ENCODE measurements at places on chromosomes 5 and 9. TPM values are rescaled to one million over a fixed set of nuclear protein-coding genes. Genes with fewer than 3 reads are reported as not detected.

DNA sequence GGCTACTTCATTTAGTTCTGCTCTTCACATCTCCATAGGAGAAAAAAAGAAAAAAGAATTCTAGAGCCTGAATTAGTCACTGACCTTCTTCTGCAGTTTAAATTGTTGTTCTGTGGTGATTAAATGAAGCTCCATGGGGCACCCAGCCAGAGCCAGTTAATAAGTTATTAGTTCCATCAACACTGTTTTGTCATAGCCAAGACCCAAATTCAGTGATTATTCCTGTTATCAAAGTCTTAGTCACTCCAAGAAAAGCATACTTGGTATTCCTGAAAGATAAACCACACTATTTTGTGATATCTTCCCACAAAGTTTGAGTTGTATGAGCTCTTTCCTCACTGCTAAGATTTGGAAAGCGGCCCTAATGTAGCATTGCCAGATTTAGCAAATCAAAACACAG lies 134.8 kb upstream of the RGMB start:
- no peak for DNase-seq

The HDHD3 gene
- 70.3 TPM for total RNA-seq

DNA sequence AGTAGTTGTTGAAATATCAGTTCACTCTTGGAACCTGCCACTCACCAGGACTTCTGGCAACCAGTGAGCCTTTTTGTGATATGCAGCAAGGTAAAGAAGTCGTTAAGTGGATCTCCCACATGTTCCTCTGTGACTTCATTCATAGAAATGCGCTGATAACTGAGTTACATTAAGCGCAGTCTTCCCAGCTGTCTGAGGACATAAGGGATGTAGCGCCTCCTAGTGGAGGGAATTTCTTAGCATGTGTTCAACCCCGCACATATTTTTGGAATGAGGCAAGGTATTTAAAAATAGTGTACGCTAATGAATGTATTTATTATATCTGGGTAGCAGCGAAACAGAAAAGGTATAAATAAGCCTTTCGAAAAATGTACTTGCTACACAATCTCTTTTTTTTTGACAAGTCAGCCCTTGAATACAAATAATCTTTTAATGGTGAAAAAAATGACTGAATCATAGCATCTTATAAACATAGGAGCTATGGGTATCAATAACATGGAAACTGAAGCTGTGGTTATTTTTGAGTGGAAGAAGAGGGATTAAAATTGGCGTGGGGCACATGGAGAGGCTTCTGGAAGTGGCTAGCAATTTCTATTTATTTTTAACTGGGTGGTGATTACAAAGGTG lies 38.0 kb downstream of the PALM2AKAP2 start:
- peak; percentile 71 for DNase-seq

GRCh38 chr5:123561230-123561629 lies 49.3 kb downstream of the CSNK1G3 start:
- DNase-seq = no peak

- peak; percentile 48 for DNase-seq
Observed at GRCh38 chr9:136835932-136836904, 6.1 kb upstream of the AJM1 start.

DNA sequence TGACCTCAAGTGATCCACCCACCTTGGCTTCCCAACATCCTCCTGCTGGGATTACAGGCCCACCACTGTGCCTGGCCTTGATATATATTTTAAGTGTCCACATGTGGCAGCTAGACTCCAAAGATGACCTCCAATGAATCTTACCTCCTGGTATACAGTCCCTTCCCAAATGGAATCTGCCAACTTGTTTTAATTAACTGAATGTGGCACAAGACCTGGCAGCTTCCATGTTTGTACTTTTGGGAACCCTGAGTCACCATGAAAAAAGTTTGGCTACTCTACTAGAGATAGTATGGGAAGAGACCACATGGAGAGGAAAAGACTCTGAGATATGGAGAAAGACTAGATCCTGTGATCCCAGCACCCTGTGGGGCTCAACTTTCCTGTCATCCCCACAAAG lies 42.5 kb downstream of the CCL28 start:
- no peak for DNase-seq

The PCA3 gene
- 0.12 TPM for total RNA-seq

GRCh38 chr5:57437976-57438805 lies 44.4 kb downstream of the ACTBL2 start:
- no peak for DNase-seq

The NUTM2G gene
- total RNA-seq = not detected

GRCh38 chr5:5585751-5586341 lies 163.4 kb downstream of the ICE1 start:
- DNase-seq = no peak

The PCDH12 gene
- 1.9 TPM for total RNA-seq

The CDO1 gene
- 158 TPM for total RNA-seq

GRCh38 chr9:133171161-133171961 lies 7.6 kb upstream of the GBGT1 start:
- DNase-seq = no peak

The TOPORS gene
- 8.2 TPM for total RNA-seq

The MARVELD2 gene
- 21.6 TPM for total RNA-seq

- DNase-seq = no peak
Observed at GRCh38 chr9:137069508-137070091, 757 bp downstream of the SAPCD2 start.

GRCh38 chr9:133322701-133323100 lies 13.3 kb downstream of the SURF6 start:
- no peak for DNase-seq

GRCh38 chr5:115098041-115098702 lies 71.5 kb downstream of the TRIM36 start:
- DNase-seq = no peak

GRCh38 chr9:35518981-35519679 lies 29.2 kb downstream of the RUSC2 start:
- DNase-seq = no peak

GRCh38 chr9:113427629-113428028 lies 17.1 kb downstream of the C9orf43 start:
- no peak for DNase-seq

The MAP1B gene
- total RNA-seq = 5.8 TPM

The SPIN1 gene
- total RNA-seq = 21.2 TPM

DNA sequence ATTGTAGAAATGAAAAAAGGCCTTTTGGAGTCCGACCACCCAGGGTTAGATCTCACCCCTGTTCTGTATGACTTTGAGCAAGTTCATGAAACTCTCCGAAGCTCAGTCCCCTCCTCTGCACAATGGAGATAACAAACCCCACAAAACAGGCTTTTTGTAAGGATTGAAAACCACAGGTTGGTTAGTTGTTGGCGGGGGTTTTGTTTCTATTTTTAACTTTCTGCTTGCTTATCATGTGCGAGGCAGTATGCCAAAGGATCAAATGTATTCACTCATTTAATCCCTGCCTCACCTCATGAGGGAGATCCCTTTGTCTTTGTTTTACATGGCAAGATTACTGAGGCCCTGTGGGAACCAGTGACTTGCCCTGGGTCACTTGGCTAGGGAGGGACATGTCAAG lies 539.1 kb downstream of the CDK5RAP2 start:
- DNase-seq = no peak

The ARHGEF28 gene
- total RNA-seq = 3.0 TPM

GRCh38 chr9:26325444-26325829 lies 567.2 kb downstream of the CAAP1 start:
- DNase-seq = no peak

The SOHLH1 gene
- not detected for total RNA-seq

DNA sequence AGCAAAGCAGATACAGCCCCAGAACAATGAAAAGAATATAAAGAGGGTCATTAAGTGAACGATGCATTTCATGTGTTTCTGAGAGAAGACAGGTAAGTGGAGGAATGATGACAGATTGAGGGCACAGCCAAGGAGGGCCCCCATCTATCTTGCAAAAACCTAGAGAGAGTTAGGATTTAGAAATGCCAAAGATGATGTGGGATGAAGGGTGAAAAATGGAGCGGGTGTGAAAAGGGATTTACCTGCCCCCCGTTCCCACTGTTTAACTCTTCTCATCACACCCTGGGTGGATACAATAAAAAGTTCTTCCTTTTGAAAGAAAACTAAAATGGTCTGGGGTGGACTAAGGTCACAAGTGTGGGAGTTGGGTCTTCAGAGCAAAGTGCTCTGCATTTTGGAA lies 18.5 kb upstream of the PPP2R2B start:
- no peak for DNase-seq

DNA sequence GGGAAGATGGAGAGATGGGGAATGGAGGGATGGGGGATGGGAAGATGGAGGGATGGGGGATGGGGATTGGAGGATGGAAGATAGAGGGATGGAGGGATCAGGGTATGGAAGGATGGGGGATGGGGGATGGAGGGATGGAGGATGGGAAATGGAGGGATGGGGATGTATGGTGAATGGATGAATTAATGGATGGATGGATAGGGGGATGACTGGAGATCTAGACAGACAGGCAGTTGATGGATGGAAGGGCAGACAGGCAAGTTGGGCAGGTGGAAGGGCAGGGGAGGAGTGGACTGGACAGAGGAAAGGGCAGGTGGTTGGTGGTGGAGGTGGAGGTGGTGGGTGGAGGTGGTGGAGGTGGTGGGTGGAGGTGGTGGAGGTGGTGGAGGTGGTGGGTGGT lies 167.2 kb downstream of the C9orf50 start:
- no peak for DNase-seq

DNA sequence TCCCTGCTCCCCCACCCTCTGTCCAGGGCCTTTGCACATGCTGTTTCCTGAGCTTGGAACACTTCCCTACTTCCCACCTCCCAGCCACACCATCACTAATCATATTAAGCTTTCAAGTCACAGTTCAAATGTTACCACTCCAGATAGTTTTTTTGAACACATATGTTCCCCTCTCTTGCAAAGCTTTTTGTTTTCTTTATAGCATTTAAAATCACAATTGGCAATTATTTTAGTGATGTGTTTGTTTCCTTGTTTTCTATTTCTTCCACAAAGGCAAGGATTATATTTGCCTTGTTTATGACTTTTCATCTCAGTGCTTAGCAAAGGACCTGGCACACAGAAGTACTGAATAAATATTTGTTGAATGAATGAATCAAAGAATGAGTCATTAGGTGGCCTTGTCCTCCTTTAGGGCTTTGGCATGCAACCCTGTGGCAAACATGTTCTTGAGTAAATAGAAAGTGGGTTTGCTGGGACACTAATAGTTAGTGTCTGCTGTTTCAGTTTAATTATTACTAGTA lies 386.8 kb downstream of the FGF10 start:
- DNase-seq = peak; percentile 81

DNA sequence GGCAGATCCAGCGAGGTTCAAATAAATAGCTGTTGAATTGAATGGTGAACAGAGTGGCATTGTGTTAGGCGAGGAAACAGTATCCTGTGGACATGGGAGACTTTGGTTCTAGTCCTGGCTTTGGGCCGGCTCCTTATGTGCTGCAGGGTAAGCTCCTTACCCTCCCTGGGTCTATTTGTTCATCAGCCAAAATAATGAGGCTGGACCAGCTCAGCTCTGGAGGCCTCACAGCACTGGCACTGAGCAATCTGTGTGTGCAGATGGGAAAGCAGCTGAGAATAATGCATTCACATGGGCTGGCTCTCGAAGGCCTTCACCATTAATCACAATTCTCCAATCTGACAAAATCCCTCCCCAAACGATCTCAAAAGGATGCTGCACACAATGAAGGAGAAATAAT lies 81.9 kb downstream of the APBA1 start:
- DNase-seq = no peak

DNA sequence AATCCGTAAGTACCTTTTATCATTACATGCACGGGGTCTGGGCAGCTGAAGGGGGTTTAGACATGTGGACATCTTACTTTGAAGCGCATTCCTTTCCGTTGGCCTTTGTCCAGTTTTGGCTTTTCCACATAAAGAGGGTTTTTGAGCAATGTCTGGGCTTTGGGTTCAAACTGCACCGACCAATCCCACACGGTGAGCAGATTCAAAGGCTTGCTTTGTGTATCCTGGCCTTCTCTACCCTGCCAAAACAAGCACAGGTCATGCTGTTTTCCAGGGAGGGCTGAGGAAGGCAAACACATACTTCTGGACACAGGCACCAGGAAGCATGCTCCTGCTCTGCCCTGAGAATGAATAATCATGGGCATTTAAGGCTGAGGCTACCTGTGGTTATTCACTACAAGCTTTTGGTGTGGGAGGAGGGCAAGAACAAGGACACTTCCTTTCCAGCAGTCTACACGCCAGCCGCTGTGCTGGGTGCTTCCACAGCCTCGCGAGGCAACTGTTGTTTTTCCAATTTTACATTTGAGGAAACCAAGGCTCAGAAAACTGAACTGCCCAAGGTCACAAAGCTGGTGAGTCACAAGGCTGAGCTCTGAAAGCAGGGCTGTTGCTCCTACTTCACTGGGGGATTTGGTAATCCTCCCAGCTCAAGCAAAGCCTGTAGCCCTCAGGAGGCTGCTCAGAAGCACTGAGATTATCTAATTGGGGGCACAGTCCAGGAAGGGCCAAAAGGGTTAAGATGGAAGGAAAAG lies 59.8 kb upstream of the GOLPH3 start:
- peak; percentile 78 for DNase-seq

- DNase-seq = no peak
Observed at GRCh38 chr5:76403766-76404222, 709 bp downstream of the IQGAP2 start.

DNA sequence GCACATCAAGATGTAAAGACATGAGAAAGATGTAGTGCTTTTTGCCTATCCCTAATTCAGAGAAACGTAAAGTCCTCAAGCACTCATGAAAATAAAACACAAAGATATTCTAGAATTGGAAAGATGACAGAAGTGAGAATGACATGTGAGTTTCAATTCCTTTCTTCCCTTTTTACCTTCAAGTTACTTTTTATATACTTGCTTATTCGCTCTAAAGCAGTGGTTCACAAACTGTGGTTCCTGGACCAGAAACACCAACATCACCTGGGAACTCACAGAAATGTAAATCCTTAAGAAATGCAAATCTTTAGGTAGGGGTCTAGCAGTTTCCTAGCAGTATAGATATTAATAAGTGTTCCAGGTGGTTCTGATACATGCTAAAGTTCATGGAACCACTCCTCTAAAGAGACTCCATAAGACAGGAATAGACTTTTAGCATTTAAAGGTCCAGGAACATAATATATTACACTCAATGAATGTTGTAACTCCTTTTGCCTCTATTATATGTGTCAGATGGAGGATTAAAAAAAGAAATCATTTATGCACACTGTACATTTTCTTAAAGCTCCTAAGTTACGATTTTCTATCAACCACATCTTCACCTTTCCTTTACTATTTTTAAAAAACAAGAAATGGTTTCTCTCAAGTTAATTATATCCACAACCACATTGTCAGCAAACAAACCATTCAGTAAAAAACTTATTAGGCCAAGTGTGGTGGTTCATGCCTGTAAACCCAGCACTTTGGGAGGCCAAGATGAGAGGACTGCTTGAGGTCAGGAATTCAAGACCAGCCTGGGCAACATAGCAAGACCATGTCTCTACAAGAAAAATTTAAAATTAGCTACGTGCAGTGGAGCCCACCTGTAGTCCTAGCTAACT lies 39.9 kb downstream of the ERP44 start:
- DNase-seq = no peak

The STX17 gene
- 22.1 TPM for total RNA-seq

Measured in right lobe of liver (tissue), 6 donors.